ENCODE measurements at places on chromosomes 7 and 10.

- DNase-seq = no peak
Measured at GRCh38 chr10:73471226-73471625, 24.6 kb downstream of the PPP3CB start.

DNA sequence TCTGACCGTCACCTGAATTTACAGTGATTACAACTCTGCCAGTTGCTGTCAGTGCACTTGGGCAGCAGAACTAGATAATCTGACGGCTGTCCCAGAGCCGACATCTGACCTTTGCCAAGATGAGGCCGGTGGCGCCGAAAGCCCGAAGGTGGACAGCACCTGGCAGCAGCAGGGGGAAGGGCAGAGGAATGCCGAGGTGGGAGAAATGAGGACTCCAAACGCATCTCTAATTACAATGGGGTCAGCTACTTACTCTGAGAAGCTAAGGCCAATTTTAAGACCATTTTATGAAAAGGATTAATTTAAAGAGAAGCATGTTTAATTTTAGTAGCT is 33.8 kb downstream of the TRIM8 start:
- no peak for DNase-seq

GRCh38 chr10:6230315-6230714 is 27.6 kb downstream of the PFKFB3 start:
- no peak for DNase-seq

DNA sequence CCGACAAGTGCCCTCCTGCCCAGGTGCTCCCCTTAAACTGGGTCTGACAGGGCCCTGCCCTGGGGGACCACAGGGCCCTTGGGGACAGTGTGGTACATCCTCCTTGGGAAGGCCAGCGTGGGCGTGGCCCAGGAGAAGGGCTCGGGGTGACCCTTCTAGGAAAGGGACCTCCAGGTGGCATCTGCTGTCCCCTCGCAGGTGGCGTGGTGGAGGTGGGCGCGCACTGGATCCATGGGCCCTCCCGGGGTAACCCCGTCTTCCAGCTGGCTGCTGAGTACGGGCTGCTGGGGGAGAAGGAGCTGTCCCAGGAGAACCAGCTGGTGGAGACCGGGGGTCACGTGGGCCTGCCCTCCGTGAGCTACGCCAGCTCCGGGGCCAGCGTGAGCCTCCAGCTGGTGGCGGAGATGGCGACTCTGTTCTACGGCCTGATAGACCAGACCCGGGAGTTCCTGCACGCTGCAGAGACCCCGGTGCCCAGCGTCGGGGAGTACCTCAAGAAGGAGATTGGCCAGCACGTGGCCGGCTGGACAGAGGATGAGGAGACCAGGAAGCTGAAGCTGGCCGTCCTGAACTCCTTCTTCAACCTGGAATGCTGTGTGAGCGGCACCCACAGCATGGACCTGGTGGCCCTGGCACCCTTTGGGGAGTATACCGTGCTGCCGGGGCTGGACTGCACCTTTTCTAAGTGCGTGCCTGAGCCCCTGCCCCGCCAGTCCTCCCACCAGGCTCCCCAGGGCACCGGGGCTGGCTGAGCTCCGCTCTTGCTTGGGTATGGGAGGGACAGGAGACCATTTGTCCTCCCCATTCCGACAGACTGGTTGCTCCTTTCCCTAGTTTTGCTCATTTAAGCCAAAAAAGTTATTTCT is 972 bp downstream of the PAOX start:
- no peak for DNase-seq

DNA sequence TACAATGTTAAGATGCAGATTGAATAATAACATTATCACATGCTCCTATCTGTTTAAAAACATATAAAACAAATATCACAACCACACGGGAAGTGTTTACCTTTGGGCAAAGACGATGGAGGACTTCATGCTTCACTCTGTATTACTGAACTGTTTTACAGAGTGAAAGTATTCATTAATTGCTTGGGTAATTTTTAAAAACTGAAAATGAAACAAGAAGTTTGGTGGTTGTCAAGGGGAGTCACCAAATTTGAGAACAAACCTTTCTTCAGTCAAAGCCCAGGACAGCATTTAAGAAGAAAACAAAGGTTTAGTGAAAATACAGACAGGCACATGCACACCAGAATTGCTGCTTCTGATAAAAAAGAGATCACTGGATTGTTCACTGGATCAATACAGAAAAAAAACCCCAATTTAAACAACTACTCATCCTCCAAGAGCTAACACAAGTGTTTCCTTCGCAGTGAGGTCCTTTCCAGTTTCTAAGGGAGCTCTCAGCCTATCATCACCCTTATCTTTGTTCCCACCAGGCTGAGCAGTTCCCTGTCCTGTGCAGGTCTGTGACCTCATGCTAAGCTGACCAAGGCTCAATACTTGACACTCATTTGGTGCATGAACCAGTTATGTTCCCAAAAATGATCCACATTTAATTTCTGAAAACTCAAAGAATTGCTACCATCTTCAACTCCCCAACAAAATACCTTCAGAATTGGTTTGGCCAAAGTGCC is 8.8 kb downstream of the PARP12 start:
- no peak for DNase-seq

- no peak for DNase-seq
Measured at GRCh38 chr7:73438547-73439409, 5.2 kb downstream of the FZD9 start.

DNA sequence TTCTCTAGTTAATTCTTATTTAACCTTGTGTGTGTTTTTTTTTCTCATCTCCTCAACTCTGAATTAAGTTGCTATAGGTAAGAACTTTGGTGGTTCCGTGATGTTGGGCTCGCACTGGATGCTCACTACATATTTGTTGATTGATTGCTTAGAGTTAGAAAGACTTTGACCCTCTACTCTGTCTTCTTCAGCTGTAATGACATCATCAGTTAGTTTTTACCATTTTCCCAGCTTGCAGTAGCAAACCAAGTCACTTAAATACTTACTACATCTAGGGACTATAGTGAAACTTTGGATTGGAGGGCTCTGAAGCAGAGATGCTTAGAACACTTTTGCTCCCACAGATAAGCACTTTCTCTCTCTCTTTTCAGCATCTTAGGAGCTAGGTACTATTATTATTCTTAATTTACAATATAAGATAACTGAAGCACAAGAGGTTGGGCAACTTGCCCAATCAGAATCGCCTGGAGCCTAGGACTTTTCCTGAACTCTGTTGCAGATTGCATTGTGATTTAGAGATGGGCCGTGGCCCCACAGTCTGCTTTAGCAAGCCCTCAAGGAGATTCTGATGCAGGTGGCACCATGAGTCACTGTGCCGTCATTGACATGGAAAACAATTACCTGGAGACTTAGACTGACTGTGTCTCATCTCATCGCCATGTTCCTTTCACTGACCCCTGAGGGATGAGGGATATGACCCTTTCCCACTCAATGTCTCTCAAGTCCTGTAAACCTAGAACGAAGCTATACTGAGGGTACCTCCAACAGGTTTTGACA is 471.9 kb upstream of the PODXL start:
- DNase-seq = no peak

GRCh38 chr10:35040760-35041501 is 49.2 kb downstream of the CUL2 start:
- DNase-seq = no peak

DNA sequence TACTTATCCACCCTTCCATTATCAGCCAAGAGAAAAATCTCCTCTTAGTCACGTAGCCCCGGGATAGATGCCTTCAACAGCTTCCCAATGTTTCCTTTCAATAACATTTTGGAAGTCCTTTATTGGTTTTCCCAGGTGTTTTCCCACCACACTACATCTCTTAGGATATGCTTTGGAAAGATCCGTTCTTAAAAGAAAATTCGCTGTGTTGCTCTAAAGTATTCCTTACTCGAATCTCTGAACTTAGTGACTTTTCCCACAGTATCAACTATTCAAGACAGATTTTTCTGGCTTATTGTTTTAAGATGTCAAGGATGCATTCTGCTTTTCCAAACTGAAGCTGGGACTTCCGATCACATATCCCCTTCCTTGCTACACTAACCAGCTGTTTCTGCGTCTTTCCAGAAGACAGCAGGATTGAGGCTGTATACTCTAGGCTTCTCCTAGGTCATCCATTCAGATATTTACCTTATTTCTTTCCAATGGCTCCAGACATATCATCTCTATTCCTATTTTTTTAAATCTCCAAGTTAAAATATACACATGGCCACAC is 36.5 kb upstream of the SVIL start:
- DNase-seq = no peak

GRCh38 chr10:132972149-132972985 is 30.0 kb upstream of the CFAP46 start:
- DNase-seq = no peak

DNA sequence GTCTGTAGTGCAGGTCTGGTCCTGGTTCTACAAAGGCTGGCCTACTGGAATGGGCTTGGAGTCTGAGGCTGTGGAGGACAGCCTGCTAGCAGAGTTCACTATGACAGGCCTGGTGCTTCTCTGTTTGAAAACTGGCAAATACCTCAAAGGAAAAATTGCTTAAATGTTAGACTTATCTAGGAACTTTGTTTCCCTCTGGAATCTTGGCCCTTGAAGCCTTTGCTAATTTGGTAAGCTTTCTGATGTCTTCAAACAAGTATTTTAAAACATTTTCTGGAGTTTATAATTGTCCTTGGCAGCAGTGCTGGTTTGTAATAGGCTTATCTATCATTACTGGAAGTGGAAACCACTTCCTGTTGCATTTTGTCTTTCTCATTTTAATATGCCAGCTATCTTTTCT is 139.7 kb downstream of the TMEM26 start:
- DNase-seq = no peak

DNA sequence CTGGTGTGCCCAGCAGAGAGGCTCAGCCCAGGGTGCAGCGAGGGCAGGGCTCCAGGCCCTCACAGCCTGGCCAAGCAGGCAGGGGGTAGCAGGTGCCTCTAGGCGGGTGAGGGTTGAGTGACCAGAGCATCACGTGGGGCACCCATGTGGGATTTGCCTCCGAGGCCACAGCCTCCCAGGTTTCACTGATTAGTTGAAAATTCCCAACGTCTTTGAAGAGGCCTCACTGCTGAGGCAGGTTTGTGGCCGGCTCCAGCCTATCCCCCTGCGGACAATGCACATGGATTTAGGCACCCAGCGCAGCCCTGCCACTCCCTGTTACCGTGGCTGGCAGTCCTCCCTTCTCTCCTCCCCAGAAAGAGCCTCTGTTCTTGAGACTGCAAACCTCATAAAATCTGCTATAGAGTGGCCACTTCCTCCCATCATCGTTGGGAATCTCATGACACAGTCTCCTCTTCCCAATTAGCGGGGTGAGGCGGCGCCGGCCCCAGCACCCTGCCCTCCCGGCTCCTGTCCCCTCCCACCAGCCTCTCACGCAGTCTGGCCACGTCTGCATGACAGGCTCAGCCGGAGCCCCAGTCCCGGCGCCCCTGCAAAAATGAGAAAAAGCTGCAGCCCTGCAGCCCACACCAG is 10.8 kb downstream of the MYL10 start:
- no peak for DNase-seq

DNA sequence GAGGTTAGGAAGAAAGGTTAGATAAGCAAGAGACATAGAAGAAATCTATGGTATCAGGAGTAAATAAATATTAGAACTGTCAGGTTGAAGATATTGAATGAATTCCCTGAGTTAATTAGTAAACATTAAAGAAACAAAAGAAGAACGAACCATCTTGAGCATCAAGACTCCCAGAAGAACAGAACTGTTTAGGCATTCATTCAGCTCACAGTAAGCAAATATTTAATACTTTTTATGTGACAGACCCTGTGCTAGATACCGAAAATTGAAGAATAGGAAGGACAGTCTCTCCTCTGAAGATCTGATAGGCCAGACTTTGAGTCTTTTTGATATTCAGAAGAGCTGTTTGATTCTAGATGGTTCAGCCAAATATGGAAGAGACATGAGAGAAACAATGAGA is 731.5 kb downstream of the XPNPEP1 start:
- DNase-seq = no peak

DNA sequence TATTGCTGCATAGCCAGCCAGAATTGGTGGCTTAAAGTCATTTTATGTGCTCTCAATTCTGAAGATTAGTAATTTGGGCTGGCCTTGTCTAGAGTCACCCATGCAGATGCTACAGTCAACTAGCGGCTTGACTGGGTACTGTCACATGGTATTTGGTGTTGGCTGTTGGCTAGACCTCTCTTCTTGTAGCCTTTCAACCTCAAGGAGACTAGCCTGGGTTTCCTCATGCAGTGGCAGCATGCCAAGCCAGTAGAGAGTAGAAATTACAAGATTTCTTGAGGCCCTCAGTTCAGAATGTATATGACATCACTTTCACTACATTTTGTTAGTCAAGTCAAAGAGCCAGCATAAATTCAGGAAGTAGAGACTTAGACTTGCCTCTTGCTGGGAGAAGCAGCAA is 3.7 kb upstream of the ZNF800 start:
- DNase-seq = no peak

- DNase-seq = no peak
Measured at GRCh38 chr7:69864274-69864673, 266.0 kb downstream of the AUTS2 start.

DNA sequence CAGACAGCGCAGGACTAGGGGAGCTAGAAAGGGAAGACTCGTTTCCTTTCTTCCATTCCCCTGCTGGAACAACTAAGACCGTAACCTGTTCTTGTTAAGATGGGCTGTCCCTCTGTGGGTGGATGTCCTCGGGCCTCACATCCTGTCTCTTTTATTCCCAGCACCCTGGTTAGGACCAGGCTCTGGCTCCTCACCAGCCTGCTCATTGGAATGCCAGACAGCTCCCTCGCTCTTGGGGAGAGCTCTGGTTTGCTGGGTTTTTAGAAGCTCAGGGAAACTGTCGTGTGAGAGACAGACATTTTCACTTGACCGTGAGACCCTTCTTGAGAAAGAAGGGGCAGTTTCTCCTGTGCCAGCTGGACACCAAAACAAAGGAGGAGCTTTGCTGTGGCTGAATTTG is 58.1 kb upstream of the HABP2 start:
- DNase-seq = no peak

GRCh38 chr7:91852263-91852741 is 28.2 kb downstream of the MTERF1 start:
- DNase-seq = no peak

GRCh38 chr7:55483046-55483445 is 89.3 kb downstream of the VOPP1 start:
- DNase-seq = no peak

GRCh38 chr7:122468945-122469344 is 164.4 kb upstream of the FEZF1 start:
- no peak for DNase-seq

GRCh38 chr10:102384606-102385429 is 10.7 kb upstream of the NFKB2 start:
- DNase-seq = no peak

DNA sequence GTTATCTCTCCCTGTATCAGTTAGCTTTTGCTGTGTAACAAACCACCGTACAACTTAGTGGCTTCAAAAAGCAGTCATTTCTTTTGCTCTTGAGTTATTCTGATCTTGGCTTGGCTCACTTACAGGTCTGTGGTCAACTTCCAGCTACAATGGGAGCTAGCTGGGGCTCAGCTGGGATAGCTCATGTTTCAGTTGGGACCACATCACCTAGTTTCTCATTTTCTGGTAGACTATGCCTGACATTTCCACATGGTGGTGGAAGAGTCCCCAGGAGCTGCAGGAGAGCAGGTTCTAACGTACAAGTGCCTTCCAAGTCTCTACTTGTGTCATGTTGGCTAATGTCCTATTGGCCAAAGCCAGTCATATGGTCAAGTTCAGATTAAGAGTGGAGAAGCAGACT is 25.8 kb upstream of the PIP4K2A start:
- no peak for DNase-seq

GRCh38 chr7:24975644-24976260 is 4.2 kb downstream of the OSBPL3 start:
- DNase-seq = no peak

GRCh38 chr7:46218461-46219200 is 297.6 kb upstream of the IGFBP3 start:
- DNase-seq = no peak
